ENCODE measurements at places on chromosomes 7 and 10.

- no peak for DNase-seq
Observed at GRCh38 chr10:24034571-24034970, 174.4 kb upstream of the KIAA1217 start.

GRCh38 chr10:4541292-4541691 lies 284.7 kb upstream of the AKR1E2 start:
- DNase-seq = no peak

DNA sequence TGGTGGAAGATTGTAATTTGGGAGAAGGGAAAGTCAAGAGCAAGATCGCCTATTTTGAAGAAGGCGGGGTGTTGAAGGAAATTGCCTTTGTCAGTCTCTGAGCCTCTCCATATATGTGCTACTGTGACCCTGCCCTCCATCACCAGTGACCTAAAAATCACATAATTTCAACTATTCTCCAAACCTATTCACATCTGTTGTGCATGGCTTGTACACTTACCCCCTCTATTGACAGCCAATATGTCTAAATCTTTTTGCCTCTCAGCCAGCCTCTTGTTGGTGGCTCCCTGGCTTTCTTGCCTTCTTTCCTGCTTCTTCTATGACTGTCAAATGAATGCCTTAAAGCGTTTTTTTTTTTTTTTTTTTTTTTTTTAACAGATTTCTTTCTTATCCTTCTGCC lies 295.6 kb downstream of the AUTS2 start:
- DNase-seq = no peak

GRCh38 chr10:129775681-129776080 lies 188.4 kb downstream of the EBF3 start:
- DNase-seq = no peak

DNA sequence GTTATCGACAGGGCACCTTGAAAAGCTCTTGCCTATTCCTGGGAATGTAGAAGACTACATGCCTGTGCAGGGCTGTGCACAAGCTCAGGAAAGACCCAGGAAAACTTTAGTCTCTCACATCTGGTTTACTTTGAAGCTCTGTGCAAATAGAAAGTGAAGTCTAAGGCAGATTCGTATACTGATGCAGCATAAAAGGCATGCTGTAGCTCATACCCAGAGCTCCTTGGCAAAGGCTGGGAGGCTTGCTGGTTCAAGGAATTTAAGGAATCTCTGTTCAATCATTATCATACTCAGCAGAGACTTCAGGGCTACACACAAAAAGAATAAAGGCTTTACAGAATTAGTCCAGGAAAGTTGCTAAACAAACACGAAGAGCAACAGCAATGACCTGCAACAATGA lies 192.0 kb downstream of the OTUD1 start:
- DNase-seq = no peak

DNA sequence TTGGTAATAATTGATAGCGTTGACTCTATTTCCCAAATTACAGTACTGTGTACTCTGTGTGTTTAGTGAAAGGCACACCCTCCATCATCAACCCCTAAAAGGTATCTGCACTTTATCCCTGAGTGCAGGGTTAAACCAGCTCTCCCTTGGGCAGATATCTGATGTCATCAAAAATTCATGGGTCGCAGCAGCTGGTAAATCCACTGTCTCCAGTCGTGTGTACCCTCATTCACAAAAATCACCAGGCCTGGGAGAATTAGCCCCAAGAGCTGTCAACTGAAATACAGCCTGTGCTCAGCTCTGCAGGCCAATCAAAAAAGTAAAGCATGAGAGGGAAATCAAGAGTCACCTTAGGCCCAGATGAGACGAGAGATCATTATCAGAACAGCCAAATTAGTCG lies 103.7 kb downstream of the HIP1 start:
- DNase-seq = no peak

DNA sequence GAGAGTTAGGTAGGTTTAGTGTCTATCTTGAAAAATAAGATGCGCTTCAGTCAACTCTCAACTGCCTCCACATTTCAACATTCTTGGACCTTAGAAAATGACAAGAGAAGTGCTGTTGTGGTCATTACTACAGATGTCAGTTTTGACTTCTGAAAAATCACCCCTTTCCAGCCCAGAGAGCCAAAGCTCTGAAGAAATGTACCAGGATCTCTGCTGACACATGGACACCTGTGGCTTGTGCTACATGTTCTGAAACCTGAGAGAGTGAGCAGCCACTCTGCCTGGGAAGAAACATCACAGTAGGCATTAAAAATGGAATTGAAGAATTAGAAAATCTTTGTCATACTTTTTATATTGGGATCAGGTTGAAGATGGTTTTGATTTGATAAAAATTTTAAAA lies 35.9 kb upstream of the FEZF1 start:
- no peak for DNase-seq

DNA sequence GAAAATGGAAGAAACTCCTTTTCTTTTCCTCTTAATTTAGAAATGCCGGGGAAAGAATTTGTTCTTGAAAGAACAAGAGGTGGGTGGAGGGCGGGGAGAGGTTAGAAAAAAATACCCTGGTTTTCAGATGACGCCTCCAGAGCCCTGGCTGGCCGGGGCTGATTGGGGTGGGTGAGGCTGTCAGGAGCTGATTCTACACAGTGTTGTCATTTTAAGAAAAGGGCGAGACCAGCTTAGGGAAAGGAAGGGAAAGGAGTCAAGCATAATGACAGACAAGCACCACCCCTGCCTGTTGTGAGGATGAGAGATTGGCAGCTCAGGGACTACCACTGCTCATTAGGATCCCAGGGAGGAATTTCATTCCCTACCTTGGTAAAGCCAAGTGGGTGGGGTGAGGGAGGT lies 9.9 kb upstream of the FAM180A start:
- DNase-seq = no peak

- DNase-seq = no peak
Observed at GRCh38 chr10:98100476-98100875, 34.0 kb upstream of the R3HCC1L start.

- no peak for DNase-seq
Observed at GRCh38 chr10:132921086-132921485, 21.3 kb downstream of the CFAP46 start.

DNA sequence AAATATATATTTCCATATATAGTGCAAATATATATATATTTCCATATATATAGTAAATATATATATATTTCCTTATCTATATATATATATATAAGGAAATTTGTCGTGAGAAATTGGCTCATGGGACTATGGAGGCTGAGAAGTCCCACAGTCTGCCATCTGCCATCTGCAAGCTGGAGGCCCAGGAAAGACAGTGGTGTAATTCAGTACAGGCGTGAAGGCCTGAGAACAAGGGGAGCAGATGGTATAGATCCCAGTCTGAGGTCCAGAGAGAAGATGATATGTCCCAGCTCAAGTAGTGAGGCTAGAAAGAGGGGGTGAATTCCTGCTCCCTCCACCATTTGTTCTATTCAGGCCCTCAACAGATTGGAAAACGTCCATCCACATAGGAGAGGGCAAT lies 78.9 kb downstream of the MTPN start:
- no peak for DNase-seq

DNA sequence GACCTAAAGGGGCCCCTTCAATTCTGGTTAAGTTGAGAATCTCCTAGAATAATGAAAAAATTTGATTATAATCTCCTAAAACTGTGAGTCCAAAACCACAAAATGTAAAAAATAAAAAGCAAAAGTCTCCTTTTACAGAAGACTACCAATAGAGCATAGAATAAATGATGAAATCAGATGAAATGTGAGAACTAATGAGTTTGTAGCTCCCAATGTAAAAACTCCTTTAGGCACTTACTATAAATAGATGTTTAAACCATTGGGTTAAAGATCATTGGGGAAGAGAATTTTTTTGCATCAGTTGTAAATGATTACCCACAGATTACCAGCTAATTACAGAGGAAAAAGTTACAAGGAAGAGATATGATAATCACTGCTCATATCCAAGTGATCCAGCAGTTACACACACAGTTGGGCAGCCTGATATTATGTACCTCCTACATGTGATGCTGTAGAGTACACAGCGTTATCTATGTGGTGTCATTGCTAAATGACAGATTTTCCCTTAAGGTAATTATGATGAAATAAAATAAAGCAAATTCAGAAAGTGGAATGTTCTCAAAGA lies 282.7 kb upstream of the SEMA3D start:
- no peak for DNase-seq

DNA sequence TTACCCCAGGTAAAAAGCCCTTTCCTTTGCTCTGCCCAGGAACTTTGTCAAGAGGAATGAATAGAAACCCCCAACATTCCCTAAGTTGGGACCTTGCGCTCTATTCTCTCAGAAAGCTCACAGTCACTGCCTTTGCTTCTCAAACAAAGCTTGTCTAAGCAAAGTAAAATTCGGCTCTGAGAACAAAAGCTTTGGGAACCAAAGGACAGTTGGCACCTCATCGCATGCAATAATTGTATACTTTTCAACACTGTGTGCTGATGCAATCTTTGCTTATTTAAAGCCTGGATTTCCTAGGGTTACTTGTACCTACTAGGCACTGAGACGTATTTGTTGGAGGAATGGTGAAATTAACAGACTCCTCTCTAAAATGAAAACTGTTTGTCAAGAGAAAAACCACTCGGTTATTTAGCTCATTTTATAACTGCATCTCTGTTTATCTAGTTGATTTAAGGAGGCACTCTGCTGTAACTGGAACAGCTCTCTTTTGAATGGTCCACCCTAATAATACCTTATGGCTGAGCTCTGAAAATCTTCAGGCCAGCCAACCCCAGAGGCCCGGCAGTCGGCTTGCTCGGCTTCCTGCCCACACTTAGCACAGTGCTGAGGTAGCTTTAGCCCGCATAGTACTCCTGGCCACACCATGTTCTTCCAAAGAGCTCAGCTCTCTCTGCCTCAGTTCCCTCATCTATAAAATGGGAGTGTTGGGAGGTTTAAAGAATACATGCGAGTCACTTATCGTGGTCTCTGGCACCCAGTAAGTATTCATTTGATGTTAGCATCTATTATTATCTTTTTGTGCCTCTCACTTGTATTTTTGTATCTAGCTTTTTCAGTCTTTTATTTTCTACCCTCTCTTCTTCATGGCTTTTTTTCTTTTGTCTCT lies 80.2 kb upstream of the PRR15 start:
- no peak for DNase-seq

GRCh38 chr7:142362349-142362748 lies 104.5 kb upstream of the PRSS58 start:
- no peak for DNase-seq

GRCh38 chr7:144842377-144842851 lies 6.6 kb upstream of the TPK1 start:
- no peak for DNase-seq

DNA sequence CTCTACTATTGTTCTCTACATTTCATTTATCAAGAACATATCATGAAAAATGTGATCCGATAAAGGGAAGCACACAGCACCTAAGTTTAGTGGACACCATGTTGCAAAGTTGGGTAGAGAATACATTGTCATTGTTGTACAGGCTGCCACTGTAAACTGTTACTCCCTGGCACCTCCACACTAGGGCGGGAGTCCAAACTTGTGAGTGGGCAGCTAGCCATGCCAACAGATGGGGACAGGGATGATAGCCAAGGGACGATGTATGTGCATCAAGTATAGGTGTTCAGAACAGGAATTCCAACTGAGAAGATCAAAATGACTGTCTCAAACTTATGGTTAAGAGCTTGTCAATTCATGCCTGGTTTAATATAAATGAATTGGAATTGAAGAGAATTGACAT lies 31.1 kb upstream of the COMMD3 start:
- no peak for DNase-seq

DNA sequence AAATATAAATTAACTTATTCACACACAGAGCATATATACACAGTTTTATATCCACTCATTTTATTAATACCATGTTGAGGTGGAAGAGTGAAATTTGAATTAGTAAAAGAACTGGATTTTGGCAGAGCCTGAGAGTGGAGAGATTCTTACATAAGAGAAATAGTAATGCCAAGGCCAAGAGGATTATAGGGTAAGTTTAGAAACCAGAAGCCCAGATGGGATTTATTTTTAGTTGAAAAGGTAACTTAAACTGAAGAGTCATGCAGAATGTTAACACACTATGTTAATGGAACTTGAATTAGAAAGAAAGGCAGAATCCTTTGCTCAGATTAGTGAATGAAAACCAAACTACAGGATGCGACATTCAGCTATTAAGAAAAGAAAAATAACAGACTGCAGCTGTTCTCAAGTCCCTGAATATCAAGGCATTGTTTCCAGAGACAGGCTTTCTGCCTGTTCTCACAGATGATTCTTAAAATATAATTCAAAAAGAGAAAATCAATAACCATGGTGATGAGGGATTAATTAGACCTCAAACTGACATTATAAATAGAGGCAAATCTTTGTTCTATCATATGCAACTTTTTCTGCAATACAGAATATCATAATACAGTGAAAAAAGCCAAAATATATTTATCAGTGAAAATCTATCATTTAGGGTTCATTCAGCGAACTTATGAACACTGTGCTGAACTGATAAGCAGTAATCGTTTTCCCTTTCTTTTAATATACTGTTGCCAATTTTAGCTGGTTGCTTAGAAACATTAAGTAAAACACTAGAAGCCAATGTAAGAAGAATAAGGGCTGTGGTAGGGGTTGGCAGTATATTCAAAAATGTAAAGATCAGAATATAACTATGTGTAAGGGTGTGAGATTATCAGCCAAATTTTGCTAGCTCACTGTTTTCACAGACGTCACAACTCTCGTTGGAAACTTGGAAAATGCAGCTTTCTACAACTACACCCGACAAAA lies 34.4 kb downstream of the HECTD2 start:
- DNase-seq = no peak

- no peak for DNase-seq
Observed at GRCh38 chr7:932651-932975, 21.9 kb downstream of the ADAP1 start.

DNA sequence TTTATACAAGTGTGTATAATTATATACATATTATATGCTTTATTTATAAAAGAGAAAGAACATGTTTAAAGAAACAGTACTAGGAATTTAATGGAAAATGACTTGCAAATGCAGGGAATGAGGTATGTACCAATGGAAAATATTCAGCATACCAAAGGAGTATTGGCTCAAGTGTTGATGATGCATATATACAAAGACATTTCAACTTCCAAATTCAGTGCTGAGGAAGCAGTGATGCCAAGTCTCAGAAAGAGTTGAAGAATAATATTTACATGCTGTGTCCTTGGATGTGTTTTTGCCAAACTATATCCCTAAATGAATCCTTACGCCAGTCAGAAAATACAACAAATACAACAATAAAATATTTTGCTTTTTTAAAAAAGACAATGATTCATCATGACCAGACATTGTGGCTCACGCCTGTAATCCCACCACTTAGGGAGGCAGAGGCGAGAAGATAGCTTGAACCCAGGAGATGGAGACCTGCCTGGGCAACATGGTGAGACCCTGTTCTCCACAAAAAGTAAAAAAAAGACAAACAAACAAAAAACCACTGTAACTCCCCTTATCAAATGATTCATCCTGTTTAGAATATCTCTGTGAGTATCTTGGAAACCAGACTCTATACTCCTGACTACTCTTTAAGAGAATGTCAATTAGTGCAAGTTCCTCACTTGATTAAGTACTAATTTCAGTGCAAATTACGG lies 157.2 kb downstream of the CHRM2 start:
- DNase-seq = no peak

All from GM18507 (cell line).